ENCODE measurements at places on chromosomes 1 and 21. TPM values are rescaled to one million over a fixed set of nuclear protein-coding genes. Genes with fewer than 3 reads are reported as not detected.

Gene KIF26B
- 43.1 TPM for total RNA-seq

Gene CD1E
- total RNA-seq: 0.72 TPM

Gene FAM78B
- total RNA-seq: 13.5 TPM

Gene KCNQ4
- 3.4 TPM for total RNA-seq

Gene SOX13
- 7.9 TPM for total RNA-seq

Gene PTP4A2
- total RNA-seq: 544 TPM

All from umbilical cord (tissue), 2 donors.